ENCODE measurements at places on chromosomes 2 and 18. TPM values are rescaled to one million over a fixed set of nuclear protein-coding genes. Genes with fewer than 3 reads are reported as not detected.

CD207 gene
- not detected for total RNA-seq

SULT1C4 gene
- 27.5 TPM for total RNA-seq

CCDC102B gene
- 3.4 TPM for total RNA-seq

WNT10A gene
- total RNA-seq, result 5.5 TPM

TFPI gene
- total RNA-seq, result 9.6 TPM

HOXD11 gene
- 0.21 TPM for total RNA-seq

TMEM131 gene
- total RNA-seq, result 34.8 TPM

TUBB6 gene
- 56.5 TPM for total RNA-seq

GPBAR1 gene
- 5.7 TPM for total RNA-seq

INHA gene
- 1.3 TPM for total RNA-seq

DPYSL5 gene
- total RNA-seq, result 51.1 TPM

WNT6 gene
- 24.7 TPM for total RNA-seq

ABCG5 gene
- total RNA-seq, result 0.10 TPM

COX7A2L gene
- total RNA-seq, result 93.2 TPM

NT5DC4 gene
- total RNA-seq, result not detected

MYCN gene
- total RNA-seq, result 24.6 TPM

CHRND gene
- total RNA-seq, result 0.60 TPM

GREB1 gene
- total RNA-seq, result 7.5 TPM

ATP8B1 gene
- 21.7 TPM for total RNA-seq

IL1F10 gene
- not detected for total RNA-seq

HOXD12 gene
- total RNA-seq, result not detected

IL18RAP gene
- 2.5 TPM for total RNA-seq

HSPE1 gene
- 165 TPM for total RNA-seq

ACVR1C gene
- 27.9 TPM for total RNA-seq

NYAP2 gene
- total RNA-seq, result 1.00 TPM

LCLAT1 gene
- total RNA-seq, result 29.0 TPM

ANKRD30B gene
- not detected for total RNA-seq

LAMA3 gene
- total RNA-seq, result 9.4 TPM

GPR45 gene
- not detected for total RNA-seq

ABCG8 gene
- not detected for total RNA-seq

RNF181 gene
- 70.2 TPM for total RNA-seq

PLEKHH2 gene
- total RNA-seq, result 3.5 TPM

HTR2B gene
- total RNA-seq, result not detected

ALS2 gene
- total RNA-seq, result 32.7 TPM

CXCR2 gene
- total RNA-seq, result not detected

ALKAL2 gene
- total RNA-seq, result 10.6 TPM

ANKRD30BL gene
- not detected for total RNA-seq

SUMO1 gene
- total RNA-seq, result 119 TPM

CCDC138 gene
- total RNA-seq, result 27.9 TPM

HAAO gene
- total RNA-seq, result 9.4 TPM

RMDN2 gene
- 5.4 TPM for total RNA-seq
